ENCODE measurements at places on chromosomes 2 and 18. TPM values are rescaled to one million over a fixed set of nuclear protein-coding genes. Genes with fewer than 3 reads are reported as not detected.

Gene MYOM1
- 0.04 TPM for total RNA-seq

Gene BUB1
- 10.2 TPM for total RNA-seq

Gene IL36B
- not detected for total RNA-seq

- no peak for DNase-seq
Measured at GRCh38 chr18:12397793-12398192, 9.9 kb upstream of the PRELID3A start.

- no peak for DNase-seq
Measured at GRCh38 chr2:31886700-31887099, 124.1 kb downstream of the MEMO1 start.

All from kidney epithelial cell (primary cell).